Stimulated activated CD8-positive, alpha-beta memory T cell treated with anti-CD3 and anti-CD28 coated beads, Interleukin-7, amount 100 ng/mL, for 48 hours (primary cell): ENCODE measurements at places on chromosomes 1 and 21.
A peak's percentile ranks its signal among the peaks of the same experiment; 100 is the strongest.

DNA sequence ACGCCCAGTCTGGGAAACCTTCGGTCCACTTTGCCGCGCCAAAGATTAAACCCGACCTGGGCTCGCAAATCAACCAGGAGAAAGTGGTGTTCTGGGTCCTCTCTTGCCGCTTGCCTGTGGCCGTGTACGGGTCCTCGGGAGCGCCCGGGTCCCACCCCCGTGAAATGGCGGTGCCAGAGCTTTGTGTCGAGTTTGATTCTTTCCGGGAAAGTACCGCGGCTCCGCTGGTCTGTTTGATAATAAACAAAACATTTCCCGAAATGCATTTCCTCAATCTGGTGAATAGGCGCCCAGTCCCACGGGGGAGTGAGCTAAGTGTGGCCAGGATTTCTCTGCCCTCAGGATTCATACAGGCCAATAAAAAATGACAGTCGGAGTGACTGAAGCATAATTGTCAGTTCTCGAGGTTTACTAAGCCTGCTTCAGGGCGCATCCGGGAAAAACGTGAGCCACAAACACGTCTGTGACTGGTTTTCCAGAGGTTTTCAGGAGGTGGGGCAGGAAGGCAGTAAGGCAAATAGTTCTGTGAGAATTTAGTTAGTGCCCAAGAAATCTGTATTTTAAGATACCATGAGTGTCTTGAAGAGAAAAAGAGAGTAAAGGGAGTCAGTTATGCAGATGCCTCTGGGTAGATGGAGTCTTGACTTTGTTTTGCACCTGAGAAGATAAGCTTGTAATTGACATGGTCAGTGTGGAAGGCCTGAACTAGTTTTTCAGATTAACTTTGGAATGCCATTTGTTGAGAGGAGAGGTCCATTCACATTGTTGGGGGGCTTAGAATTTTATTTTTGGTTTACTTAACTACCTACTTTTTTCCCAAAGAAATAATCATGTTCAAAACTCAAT lies 675 bp downstream of the IFNAR1 start:
- DNase-seq: peak; percentile 29

DNA sequence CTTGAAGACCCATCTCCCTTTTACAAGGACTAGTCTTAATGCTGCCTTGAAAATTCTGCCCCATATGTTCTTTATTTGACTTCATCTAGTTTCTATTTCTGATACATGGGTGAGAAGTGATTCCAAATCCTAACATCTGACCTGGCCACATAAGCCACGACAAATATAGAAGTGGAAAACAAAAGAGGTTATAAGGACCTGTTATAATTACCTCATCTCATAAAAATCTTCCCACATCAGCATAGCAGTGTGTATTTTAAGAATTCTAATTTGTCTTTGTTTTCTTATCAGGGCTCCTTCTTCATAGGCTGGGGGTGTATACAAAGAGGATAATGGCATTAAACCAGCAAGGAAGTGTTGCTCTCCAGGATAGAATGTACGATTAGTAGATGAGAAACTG lies 1007.4 kb downstream of the TTLL7 start:
- DNase-seq: no peak

DNA sequence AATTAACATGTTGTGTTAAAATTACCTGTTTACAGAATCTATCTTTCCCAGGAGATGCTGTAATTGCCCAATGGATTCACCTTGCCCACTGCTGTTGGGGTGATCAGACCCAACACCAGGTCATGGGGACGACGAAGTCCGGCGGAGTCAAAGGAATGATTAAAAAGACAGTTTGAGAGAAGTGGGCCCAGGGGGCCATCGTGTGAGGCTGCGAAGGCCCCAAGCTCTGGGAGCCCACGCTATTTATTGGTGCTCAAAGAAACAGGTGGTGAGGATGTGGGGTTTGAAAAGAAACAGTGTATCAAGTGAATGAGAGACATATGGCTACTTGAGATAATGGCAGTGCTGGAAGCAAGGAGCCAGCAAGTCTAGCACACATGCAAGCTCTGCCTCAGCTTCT lies 16.3 kb upstream of the L1TD1 start:
- DNase-seq: no peak

DNA sequence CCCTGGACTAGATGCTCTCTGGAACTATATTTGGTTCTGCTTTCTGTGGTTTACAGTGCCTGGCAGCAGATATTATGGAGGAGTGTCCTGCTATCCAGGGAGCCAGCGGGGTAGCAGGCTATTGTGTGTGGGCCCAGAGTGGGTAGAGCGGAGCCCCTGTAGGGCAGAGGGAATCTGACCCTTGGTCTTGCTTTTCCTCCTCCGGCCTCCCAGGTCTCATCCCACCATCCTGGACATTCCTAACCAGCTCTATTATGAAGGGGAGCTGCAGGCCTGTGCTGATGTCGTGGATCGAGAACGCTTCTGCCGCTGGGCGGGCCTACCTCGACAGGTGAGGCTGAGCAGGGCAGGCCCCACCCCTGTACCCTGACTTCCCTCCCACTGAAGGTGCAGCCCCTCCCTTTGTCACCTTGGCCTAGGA lies 9.1 kb downstream of the RHOC start:
- DNase-seq: no peak

DNA sequence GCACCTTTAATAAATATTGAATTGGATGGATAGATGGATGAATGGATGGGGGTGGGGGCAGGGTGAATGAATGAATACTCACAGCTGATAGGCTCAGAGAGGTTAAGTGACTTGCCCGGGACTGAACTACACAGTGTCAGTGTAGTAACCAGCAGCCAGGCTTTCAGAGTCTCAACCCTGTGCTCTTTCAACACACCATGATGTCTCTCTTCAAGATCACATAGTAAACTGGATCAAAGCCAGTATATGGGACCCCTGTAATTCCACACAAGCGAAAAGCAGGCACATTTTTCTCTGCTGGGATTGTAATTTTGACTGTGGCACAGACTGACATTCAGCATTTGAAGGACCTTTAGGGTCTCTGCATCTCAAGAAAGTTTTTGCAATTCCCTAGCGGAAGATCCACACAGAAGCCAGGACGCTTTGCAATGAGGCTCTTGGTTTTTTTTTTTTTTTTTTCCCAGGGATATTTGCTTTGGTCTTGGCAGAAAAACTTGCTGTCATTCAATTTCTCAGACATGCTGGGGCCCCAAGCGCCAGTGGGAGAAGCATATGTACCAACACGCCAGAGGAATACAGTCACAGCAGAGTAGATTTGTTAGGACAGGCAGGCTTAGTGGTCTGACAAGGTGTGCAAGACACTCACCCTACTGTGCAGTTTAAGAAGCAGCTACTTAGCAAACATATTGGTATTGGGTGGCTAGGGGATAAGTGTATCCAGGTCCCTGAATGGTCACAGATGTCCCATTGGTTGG lies 213.1 kb upstream of the CAMK1G start:
- no peak for DNase-seq

GRCh38 chr1:9905010-9905409 lies 5.1 kb downstream of the CTNNBIP1 start:
- no peak for DNase-seq

DNA sequence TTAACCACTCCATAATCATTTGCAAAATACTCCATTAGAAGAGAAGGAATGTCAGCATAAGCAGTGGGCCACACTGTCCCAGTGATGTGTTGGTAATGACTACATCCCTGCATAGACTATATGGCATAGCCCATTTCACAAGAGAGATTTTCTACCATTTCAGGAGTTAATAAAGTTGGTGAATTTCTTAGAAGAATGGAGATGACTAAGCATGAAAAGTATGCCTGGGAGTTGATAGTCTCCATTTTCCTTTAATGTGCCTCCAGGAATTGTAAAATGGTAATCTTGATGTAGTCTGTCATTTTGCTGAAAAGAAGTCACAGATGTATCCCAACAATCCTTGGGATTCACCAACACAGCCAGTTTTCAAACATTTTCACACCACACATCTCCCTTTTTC lies 608.8 kb upstream of the CHRM3 start:
- no peak for DNase-seq

DNA sequence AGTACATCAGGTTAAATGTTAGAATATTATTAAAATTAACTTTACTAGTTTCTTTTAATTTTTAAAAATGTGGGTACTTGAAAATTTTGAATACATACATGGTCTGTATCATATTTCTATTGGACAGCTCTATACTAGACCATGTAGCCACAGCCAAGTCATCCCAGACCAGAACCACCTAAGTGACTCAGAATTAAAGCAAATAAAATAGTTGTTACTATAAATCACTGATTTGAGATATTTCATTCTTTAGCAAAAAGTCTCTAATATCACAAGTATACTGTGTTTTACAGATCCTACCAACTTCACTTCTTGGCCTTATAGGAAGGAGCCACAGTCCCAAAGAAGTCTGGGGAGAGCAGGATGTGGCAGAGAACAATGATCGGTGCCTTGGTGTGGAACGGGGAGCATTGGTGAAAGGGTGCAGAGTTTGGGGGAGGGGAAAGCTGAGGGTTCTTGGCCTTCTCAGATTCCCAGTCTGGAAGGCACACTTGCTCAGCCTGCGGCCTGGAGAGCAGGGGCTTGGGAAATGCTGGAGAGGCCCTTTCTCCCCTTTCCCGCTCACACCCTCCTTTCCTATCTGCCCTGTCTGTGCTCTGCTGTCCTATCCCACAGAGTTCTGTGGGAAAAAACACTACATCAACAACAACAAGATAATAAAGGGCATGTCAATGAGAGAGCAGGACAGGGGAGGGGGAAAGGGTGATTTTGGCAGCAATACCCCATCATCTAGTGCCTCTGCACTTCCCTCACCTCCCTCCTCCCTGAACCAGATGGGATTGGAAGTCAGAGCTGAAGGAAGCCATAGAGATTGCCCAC lies 122.1 kb downstream of the NGF start:
- DNase-seq: no peak

- DNase-seq: no peak
Measured at GRCh38 chr1:17554954-17555353, 15.5 kb downstream of the ARHGEF10L start.

DNA sequence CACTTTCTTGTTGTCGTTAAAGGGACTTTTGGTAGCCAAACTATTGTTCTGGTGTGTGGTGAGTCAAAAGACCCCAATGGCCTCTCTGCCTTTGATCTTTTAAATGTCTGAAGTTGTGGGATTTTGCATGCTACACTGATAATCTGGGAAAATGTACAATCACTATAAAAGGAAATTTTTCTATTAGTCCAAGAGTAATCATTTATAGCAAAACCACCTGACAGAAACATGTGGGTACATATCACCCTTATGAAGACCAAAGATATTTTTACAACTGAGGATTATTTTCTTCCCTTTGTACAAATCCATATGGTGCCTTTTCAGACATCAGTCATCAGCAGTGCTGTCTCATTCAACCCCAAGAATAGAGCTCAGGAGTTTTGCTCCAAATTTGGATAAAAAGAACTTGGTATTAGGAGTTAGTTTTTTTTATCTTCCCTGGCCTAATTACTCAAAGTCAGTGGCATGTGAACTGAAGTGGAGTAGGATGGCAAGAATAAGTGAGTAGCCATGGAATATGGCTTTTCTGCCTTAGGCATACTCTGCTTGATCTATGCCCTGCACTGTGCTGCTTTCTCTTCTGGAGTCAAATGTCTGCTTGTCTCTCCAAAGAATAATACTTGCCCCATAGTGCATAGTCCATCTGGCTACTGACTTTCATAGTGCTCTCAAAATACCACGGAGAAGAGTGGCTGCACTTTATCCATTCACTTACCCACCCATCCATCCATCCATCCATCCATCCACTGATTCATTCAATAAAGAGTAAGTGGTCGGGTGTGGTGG lies 13.5 kb downstream of the GREM2 start:
- no peak for DNase-seq

DNA sequence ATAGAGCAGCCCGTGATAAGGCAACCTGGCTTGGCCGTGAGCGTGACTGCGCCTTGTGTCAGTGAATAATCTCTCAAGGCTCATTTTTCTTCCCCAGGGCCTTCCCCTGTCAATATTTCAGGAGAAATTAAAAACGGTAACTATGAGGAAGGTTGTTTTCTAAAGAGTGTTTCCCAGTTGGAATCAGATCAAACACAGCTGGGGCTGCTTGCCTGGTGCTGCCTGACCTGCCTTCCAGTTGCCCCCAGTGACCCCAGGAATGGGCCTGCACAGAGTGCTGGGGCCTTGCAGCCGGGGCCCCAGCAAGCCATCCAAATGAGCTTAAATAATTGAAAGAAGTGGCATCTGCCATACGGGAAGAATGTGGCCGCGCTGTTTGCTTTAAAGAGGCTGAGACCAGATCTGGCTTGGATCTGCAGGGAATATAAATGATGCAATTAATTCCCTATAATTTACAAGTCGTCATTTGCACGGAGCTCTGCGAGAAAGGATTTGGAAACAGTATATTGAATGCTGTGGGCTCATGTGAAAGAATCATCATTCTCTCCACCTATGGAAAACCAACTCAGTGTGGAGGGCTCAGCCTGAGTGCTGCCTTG lies 203.9 kb downstream of the C1orf94 start:
- no peak for DNase-seq

GRCh38 chr1:33657833-33658232 lies 185.4 kb downstream of the ZSCAN20 start:
- no peak for DNase-seq

DNA sequence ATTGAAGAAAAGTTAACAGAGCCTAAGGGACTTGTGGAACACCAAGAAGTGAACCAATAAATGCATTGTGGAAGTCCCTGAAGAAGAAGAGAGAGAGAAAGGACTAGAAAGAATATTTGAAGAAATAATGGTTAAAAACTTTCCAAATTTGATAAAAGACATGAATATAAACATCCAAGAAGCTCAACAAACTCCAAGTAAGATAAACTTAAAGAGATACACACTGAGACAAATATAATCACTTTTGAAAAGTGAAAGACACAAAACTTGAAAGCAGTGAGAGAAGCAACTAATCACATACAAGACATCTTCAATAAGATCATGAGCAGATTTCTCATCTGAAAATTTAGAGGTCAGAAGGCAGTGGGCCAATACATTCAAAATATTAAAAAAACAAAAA lies 91.2 kb downstream of the MPZL1 start:
- no peak for DNase-seq

GRCh38 chr1:109630898-109631512 lies 11.4 kb downstream of the AMPD2 start:
- DNase-seq: no peak

DNA sequence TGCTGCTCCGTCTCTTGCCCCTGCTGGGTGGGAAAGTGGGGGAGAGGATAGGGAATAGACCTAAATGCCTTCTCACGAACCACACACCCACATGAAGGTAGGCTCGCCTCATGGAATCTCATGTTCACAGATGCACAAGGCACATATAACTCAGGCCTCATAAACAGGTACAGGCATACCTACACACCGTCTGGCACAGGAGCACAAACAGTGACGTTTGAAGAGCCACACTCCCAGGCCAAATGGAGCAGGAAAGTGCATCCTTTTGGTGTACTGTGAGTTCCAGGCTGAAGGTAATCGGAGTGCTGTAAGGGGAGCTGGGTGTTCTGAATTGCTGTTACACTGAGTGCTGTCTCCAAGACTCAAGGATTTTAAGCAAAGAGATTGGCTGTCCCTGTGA lies 13.1 kb downstream of the UTP11 start:
- no peak for DNase-seq

GRCh38 chr1:195604287-195604686 lies 1004.0 kb downstream of the KCNT2 start:
- no peak for DNase-seq

GRCh38 chr21:42578034-42578433 lies 64.4 kb downstream of the SLC37A1 start:
- DNase-seq: no peak

- no peak for DNase-seq
Measured at GRCh38 chr1:201217146-201217545, 26.5 kb downstream of the IGFN1 start.
